ENCODE measurements at places on chromosomes 7 and 10.

DNA sequence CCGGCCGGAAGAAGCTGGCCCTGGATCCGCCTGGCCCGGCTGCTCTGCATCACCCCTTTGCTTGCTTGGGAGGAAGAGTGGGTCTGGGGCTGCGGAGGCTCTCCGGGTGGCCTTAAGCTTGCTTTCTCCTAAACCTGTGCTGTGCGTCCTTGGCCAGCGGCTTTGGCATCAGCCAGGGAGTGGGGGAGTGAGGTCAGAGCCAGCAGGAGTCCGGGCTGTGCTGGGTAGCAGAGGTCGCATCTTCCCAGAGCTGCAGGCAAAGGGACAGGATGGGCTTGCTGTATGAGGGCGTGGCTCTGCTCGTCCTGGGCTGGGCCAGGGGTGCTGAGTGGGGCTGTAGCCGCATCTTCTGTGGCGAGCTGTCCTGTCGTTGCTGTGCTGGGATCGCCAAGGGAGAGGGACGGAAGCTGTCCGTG lies 21.1 kb downstream of the BNIP3 start:
- no peak for DNase-seq

DNA sequence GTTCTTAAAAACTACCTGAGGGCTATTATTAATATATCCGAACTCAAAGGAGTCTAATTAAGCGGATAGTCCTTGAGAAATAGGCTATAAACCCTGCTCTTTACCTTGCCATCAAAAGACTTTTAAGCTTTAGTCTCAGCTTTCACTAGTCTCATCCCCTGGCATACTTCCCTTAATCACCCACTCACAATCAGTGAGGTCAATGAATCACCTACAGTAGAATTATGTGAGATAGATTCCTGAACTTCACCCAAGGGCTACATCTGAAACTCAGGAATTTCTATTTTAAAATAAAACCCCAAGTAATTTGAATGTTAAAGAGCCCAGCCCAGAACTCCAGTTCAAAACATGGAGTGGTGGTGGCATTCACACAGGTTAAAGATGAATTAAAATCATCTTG lies 108.7 kb downstream of the ETV1 start:
- DNase-seq = peak; percentile 82

- no peak for DNase-seq
Measured at GRCh38 chr7:115066634-115067033, 144.7 kb downstream of the MDFIC start.

GRCh38 chr10:36366843-36367242 lies 724.7 kb upstream of the FZD8 start:
- no peak for DNase-seq

- no peak for DNase-seq
Measured at GRCh38 chr10:555281-555680, 134.2 kb downstream of the DIP2C start.

DNA sequence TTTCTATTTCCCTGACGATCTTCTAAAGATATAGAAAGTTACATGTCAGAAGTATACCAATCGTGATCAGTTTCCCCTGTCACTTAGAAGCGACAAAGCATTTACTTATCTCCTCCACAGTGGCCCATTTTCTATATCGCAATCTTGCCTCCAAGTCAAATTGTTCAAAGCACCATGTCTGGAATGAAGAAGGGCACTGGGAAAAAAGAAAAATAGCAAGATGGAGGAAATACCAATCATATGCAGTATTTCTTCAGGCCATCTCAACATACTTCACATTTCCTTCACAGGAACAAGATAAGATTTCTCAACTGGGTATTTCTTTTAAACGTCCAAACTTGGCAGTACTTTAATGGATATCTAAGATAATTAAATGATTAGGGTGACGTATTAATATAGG lies 63.3 kb upstream of the IL6 start:
- DNase-seq = no peak

DNA sequence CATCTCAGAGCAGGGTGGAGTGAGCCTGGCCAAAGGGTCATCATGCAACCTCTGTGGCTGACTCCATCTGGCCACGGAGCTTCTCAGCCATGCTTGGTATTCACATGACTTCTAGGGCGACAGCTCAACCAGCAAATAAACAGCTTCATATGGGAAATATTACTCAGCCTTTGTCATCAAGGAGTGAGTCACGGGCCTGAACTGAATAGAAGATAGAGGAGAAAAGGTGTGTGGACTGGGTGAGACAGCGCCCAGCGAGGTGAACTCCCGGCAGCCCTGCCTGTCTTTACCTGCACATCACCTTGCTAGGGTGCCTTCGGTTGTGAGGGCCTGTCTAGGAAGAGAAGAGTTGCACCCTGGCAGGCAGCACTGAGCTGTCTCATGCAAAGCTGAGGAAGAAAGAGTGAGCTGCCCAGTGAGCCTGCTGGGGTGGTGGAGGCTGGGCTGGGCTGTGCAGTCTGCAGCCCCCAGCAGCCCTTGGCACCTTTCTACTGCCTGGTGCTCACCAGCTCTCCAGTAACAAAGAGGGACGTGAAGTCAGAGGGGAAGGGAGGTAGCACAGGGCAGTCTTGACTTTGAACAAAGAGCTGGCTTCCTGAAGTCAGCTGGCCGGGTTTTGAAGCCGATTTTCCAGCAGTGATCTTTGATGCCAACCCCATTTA lies 114.2 kb downstream of the EGFR start:
- peak; percentile 100 for DNase-seq

DNA sequence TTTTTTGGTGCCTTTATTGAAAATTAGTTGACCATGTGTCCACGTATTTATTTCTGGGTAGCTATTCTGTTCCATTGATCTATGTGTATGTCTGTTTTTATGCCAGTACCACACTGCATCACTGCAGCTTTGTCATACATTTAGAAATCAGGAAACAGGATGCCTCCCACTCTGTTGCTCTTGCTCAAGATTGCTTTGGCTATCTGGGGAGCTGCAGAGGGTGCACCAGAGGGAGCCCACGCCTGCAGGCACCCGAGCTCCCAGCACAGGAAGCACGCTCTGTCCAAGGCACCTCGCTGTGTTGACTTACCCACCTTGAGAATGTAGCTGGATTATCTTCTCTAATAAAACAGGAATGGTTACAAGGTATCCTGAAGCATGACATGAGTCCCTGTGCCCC lies 301.7 kb downstream of the TCERG1L start:
- no peak for DNase-seq

- DNase-seq = no peak
Measured at GRCh38 chr10:16765509-16766375, 51.5 kb downstream of the RSU1 start.

DNA sequence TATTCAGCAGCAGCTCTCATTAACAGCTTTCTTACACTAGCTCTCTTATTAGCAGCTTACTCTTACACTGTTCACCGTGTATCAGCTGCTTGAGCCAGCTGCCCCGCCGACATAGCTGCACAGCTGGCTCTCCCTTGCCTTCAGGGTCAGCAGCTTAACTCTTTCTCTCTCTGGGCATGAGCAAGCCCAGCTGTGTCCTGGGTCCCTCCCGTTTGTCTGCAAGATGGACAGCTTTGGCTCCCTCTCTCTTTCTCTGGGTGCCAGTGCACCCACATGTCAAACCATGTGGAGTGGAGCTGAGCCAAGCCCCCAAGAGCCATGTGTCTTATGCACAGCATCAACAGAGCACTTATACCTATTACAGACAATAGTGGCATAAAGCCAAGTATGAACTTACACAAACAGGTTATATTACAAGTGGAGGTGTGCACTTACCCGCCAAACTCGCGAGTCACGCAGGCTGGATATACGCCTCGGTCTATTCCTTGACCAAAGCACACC lies 35.7 kb upstream of the MTPAP start:
- peak; percentile 50 for DNase-seq

- no peak for DNase-seq
Measured at GRCh38 chr7:101502466-101503098, 126.5 kb downstream of the MYL10 start.

DNA sequence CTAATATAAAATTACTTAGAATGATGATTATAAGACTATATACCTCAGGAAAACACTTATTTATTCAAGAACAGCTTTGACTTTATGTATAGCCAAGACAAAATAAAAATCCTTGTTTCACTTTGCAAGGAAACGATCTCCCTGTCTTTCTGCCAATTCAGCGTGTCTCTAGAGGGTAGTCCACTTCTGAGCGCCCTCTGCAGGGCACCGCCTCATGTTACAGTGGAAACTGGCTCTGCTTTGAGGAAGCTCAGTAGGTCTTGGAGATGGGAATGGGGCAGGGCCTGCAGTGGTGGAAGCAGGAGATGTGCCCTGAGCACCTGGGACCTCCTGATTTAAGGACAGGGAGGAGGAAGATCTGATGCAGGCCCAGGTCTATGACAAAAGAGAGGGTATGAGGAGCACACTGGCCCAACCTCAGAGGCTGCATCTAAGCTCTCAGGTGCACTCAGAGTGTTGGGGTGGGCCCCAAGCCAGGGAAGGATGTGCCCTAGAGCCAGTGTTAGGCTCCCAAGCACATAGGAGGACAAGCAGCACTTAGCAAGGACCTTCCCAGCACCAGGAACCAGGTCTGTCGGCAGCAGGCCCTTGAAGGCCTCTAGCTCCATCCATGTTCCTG lies 481.0 kb downstream of the TNS3 start:
- DNase-seq = peak; percentile 35

DNA sequence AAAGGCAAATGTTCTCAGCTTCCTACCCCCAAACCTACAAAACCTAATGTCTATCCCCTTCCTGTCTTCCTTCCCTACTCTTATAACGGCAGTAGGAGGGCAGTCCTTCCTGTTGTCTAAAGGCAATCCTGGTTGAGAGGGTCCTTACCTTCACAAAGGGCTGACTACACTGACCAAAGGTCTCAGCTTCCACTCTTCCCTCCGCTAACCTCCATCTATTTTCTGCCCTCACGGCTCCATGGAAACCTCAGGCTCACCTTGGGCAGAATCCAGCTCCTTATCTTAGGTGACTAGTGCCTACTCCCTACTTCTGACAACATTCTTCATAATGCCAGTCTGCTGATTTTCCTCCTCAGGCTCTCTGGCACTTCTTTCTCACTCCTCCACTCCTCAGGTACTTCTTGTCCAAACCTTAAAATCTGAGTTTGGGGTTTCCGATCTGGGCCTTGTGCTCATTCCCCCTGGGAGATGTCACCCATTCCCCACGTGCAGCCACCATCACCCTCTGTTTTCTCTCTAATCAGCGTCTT lies 542 bp downstream of the FBXL13 start:
- no peak for DNase-seq

Data from mammary epithelial cell (primary cell).